ENCODE measurements at places on chromosomes 4 and X. TPM values are rescaled to one million over a fixed set of nuclear protein-coding genes. Genes with fewer than 3 reads are reported as not detected.

The ADAM29 gene
- total RNA-seq: not detected

The NLRP2B gene
- not detected for total RNA-seq

The DIAPH2 gene
- 10.4 TPM for total RNA-seq

The CT45A8 gene
- not detected for total RNA-seq

The CCKAR gene
- not detected for total RNA-seq

The MAGEB17 gene
- total RNA-seq: not detected

The GAGE12H gene
- not detected for total RNA-seq

The MAGEB10 gene
- not detected for total RNA-seq

The REELD1 gene
- not detected for total RNA-seq

The CXorf49 gene
- total RNA-seq: not detected

The H2BW2 gene
- not detected for total RNA-seq

The ESX1 gene
- total RNA-seq: not detected

The ARX gene
- not detected for total RNA-seq

The UNC5C gene
- total RNA-seq: 0.58 TPM

The KCND1 gene
- 3.5 TPM for total RNA-seq

The FDCSP gene
- not detected for total RNA-seq

The ARL9 gene
- total RNA-seq: not detected

The RIPPLY1 gene
- not detected for total RNA-seq

The RELL1 gene
- 75.5 TPM for total RNA-seq

The SLC9B1 gene
- 0.26 TPM for total RNA-seq

The ATOH1 gene
- total RNA-seq: not detected

The LPAR4 gene
- total RNA-seq: 0.12 TPM

The PRR32 gene
- total RNA-seq: not detected

The BMPR1B gene
- total RNA-seq: 1.8 TPM

The CLDN2 gene
- not detected for total RNA-seq

The RTL5 gene
- 7.1 TPM for total RNA-seq

The ASB5 gene
- not detected for total RNA-seq

The PRDM8 gene
- 6.2 TPM for total RNA-seq

The EDNRA gene
- 34.5 TPM for total RNA-seq

The GCNA gene
- total RNA-seq: 4.3 TPM

The LONRF3 gene
- total RNA-seq: 0.09 TPM

The UCHL1 gene
- 750 TPM for total RNA-seq

The TMEM164 gene
- total RNA-seq: 13.8 TPM

The MSANTD1 gene
- not detected for total RNA-seq

The NCAPG gene
- 4.8 TPM for total RNA-seq

The GRIA2 gene
- total RNA-seq: not detected

The MMAA gene
- 2.7 TPM for total RNA-seq

The UGT2B17 gene
- total RNA-seq: not detected

Measured in pericardium fibroblast (primary cell).